Forelimb muscle (tissue), 1 donor: ENCODE measurements at places on chromosomes 1 and 21.

DNA sequence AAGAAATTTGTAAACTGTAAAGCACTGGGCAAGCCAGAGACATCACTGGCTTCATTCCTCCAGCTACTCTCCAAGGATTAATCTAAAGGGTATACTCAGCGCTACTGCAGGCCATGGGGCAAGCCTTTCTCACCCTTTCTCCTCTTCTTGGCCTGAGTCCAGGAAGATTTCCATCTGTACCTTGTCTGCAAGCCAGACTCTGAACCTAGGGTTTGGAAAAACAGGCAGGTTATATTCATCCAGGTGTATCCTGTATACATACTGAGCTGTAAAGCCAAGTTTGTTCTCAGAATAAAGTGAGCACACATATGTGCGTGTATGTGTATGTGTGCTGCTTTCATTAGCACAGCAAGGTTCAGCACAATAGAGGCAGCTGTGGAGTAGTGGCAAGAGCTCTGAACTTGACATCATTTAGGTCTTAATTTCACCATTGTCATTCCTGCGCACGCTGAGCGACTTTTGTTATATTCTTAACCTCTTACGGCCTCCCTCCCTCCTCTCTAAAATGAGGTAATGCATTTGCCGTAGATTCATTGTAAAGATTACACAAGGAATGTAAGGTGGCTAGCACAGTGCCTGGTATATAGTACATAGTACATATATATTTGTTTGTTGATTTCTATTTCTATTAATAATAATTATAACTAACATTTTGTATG is 128.1 kb upstream of the JUN start:
- no peak for DNase-seq

DNA sequence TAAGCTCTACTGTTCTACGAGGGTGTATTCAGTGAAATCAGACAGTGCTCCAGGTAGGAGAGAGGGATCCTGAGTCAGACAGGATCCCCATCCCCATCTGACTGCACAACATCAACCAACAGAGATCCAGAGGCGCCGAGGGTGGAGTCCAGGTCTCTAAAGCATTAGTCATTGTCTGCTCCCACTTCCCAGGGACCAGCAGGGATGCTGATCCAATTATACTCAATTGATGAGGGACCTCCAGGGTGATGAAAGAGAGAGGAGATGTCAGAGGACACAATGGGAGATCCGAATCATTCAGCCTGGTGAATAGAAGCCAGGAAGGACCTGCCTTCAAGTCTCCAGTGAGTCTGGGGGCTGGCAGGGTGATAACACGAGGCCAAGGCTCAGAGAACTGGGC is 39.5 kb upstream of the STMN1 start:
- DNase-seq = no peak

DNA sequence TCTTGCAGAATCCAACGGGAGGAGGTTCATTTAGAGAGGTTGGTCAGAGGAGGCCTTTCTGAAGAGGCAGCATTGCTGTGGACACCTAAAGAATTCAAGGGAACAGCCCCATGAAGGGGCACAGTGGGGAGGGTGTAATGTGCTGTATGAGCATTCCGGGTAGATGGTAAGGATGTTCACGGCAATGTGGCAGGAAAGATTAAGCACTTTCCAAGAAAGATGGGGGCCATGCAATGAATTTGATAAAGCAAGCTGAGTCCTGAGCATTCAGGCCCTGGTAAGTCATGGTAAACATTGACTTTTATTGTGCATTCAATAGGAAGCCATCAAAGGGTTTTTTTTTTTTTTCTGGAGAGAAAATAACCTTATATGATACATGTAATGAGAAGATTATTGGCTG is 166.6 kb downstream of the GREM2 start:
- no peak for DNase-seq

DNA sequence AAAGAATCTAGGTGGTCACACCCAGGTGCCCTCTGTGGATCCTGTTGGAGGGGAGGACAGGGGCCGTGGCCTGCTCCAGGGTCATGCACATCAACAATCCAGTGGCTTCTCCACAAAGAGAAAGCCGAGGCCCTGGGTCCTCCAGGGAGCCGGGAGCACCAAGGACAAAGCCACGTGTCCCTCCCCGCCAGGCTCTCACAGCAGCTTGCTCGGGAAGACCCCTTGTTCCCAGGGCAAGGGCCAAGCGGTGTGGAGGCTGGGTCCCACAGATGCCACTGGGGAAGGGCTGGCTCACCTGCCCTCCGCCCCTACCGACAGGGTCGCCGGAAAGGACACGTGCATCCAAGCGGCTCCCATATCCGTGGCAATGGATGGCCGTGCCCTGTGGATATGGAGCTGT is 192.9 kb upstream of the VAMP3 start:
- no peak for DNase-seq

GRCh38 chr1:204194080-204194479 is 2.2 kb downstream of the KISS1 start:
- DNase-seq = no peak

DNA sequence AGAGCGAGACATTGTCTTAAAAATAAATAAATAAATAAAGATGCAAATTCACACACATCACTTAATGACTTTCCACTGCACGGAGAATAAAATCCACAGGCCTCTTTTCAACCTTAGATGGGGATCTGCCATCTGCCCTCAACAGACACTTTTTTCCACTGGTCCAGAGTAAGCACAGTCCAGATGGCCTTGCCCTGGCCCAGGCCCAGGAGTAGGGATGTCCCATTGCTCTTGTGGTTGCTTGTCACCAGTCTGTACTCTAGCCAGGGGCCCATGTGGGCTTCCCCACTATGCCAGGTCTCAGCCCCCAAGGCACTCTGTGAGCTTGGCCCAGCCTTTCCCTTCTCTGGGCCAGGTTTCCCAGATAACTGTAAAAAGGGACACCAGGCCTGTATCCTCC is 17.4 kb downstream of the PLOD1 start:
- no peak for DNase-seq

GRCh38 chr1:161727256-161727924 is 6.0 kb downstream of the FCRLB start:
- no peak for DNase-seq

DNA sequence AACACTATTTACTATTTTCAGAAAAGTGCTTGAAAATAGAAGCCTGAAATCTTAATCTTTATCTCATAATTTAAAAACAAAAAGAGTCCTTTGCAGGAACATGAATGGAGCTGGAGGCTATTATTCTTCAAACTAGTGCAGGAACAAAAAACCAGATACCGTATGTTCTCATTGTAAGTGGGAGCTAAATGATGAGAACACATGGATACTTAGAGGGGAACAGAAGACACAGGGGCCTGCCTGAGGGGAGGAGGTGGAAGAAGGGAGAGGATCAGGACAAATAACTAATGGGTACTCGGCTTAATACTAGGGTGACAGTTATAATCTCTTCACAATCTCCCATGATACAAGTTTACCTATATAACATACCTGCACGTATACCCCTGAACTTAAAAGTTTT is 176.3 kb downstream of the SDCCAG8 start:
- DNase-seq = no peak

DNA sequence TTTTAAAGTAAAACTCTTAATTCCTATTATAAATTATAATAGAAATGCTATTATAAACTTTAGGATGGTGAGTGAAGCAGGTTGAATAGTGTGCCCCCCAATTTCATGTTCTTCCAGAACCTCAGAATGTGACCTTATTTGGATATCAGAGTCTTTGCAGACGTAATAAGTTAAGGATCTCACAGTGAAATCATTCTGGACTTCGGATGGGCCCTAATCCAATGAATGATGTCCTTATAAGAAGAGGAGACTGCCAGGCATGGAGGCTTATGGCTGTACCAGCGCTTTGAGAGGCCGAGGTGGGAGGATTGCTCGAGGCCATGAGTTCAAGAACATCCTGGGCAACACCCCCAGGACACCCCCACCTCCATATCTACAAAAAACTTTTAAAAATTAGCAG is 9.4 kb upstream of the MT1HL1 start:
- no peak for DNase-seq

DNA sequence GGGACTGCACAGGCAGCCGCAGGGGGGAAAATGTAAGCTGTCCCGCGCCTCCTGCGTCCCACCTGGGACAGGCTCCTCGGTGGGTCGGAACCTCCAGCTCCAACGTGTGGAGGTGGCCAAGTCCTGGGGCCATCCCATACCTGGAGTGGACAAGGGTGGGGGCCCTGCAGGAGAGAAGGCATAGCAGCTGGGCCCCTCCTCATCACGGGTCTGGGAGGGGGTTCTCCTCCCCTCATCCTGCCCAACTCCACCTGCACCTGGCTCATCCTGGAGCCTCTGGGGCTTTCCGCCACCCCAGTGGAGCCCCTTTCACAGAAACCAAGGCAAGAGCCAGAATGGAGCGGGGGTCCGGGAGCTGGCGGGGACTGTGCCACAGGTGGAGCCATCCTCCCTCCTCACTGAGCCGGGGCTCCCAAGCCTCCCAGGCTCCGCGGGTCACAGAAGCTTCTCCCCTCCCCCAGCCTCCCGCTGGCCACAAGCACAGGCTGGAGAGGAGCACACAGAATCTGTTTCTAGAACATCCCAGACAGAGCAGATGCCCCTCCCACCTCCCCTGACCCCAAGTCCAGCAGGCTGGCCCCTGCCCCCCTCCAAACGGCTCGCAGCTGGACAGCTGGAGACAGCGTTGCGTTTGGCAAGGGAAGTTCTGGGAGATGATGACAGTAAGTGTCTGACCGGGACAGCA is 65.8 kb downstream of the MEGF6 start:
- no peak for DNase-seq

DNA sequence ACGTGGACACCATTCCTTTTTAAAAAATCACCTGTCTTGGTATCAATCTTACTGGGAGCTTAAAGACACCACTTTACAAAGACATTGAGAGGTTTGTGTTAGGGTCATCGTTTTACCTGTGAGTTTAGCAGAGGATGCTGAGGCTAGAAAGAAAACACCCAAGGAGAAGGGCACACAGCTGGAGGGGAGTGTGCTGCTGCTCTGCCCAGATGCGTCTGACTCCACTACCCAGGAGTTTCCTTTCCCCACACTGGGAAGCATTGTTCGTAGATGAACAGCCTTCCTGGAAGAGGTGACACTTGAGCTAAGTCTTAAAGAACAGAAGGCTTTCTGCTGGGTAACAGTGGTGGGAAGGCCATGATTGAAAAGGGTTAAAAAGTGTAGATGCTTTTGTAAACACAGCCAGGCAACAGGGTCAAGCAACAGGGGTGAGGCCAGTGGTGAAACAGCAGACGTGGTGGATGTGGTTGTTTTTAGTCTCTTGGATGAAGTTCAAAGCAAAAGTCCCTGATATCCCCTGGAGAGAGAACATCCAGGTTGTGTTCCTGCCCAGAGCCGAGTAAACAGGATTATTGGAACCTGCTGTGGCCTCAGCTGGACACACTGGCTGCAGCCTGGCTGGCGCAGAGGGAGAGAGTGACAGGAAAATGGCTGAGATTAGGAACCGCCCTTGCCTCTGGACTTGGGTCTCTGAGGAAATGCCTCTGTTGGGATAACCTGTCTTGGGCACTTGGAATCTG is 198.6 kb upstream of the JUN start:
- DNase-seq = no peak

GRCh38 chr1:235366286-235366685 is 941 bp upstream of the TBCE start:
- DNase-seq = no peak

DNA sequence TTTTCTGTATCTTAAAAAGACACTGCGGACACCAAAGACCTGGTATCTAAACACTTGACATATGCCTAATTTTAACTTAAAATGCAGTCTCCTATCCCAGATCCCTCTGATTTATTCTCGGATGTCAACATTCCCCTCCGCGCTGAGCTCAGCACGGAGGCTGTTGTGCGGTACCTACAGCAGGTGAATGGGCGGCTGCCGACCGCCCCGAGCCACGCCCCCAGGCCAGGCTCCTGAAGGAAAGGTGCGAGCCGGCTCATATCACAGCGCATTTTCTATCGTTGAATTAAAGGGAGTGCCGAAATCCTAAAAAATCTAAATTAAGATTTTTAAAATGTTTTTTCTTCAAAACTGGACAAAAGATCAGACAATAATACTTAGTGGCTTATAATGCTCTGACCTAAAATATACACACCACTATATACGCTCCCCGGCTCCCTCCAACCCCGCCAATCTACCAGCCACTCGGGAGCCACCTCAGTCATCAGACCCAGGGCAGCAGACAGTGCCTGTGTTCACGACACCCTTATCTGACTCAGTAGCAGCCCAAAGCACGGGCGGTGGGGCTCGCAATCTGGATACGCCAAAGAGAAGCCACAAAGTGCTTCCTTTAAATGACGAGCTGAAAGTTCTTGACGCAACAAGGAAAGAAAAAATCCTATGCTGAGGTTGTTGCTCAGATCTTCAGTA is 4.1 kb downstream of the WRAP73 start:
- DNase-seq = no peak

GRCh38 chr1:158080066-158080465 is 86.6 kb downstream of the KIRREL1 start:
- DNase-seq = no peak

GRCh38 chr1:18118078-18118477 is 10.5 kb downstream of the IGSF21 start:
- DNase-seq = no peak

- no peak for DNase-seq
Observed at GRCh38 chr1:219088778-219089557, 84.7 kb upstream of the LYPLAL1 start.

GRCh38 chr21:14879458-14879857 is 185.3 kb downstream of the NRIP1 start:
- DNase-seq = no peak

DNA sequence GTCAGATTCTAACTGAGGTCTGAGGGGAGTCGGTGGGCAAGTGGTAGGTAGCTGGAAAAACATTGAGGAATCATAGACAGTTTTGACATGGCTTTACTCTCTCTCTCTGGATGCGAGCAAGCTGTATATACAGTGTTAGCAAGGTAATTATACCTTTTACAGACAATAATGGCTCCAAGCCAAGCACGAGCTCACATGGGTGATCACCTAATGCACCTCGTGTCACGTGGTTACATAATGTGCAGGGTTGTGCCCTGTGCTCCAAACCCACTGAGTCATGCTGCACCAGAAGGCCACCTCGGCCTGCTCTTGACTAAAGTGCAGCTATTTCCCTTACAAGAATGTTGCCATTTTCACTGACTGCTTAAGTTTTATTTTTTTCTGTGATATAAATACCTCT is 7.6 kb upstream of the CLCA2 start:
- DNase-seq = no peak

DNA sequence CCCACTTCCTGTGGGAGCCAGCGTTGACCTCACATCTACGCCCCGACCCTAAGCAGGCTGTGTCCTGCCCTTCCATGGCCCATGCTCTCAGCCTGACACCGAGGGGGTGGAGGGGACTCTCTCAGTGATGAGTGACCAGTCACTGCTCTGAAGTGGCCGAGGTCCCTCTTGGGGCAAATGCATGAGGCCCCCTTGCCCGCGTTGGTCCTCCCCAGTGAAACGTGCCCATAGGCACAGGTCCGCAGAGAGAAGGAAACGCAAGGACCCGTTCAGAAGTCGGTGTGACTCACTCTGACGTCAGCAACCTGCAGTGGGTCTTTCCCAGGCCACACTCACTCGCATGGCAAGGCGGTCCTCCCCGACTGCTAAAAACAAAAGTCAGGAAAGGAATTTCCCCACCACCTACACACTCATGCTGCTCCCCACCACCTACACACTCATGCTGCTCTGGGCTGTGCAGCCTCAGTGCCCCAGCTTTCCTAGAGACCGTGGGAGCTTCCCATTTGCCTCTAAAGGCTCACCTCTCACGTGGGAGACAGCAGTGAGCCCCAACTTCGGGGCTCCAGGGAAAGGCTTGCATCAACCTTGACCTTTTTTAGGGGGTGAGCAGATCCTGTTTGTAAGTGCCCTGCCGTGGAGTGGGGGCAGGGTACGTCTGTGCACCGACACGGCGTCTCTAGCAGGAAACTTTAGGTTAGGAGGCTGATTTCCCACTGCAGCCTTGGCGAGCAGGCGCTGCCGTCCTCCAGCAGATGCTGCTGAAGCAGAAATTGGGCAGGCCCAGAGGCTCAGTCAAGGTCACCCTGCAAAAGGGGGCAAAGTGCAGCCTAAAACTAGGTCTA is 11.4 kb downstream of the UBASH3A start:
- DNase-seq = no peak
